Stimulated activated CD4-positive, alpha-beta T cell treated with anti-CD3 and anti-CD28 coated beads, Interleukin-1b, Interleukin-23, amount 100 ng/mL, for 48 hours (primary cell): ENCODE measurements at places on chromosomes 3 and 15.
A peak's percentile ranks its signal among the peaks of the same experiment; 100 is the strongest.

GRCh38 chr15:65209701-65210643 lies 1.3 kb downstream of the CILP start:
- no peak for DNase-seq

DNA sequence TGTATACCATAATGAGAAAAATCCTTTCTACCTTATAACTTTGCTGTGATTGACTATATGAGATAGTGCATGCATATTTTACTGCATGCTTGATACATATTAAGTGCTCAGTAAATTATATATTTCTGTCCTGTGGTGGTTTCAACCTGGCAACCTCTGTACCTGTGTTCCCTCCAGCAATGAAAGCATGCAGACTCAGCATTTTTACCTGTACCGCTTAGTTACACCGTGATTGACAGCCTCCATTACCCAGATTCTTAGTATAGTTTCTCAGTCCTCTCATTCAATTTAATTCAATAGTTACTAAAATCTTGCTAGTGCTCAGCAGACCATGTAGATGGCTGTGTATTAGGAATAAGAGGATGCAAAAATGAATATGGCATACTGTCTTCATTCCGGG lies 386.0 kb downstream of the EPHA6 start:
- no peak for DNase-seq

GRCh38 chr3:50157827-50158529 lies 2.9 kb downstream of the SEMA3F start:
- DNase-seq = no peak

DNA sequence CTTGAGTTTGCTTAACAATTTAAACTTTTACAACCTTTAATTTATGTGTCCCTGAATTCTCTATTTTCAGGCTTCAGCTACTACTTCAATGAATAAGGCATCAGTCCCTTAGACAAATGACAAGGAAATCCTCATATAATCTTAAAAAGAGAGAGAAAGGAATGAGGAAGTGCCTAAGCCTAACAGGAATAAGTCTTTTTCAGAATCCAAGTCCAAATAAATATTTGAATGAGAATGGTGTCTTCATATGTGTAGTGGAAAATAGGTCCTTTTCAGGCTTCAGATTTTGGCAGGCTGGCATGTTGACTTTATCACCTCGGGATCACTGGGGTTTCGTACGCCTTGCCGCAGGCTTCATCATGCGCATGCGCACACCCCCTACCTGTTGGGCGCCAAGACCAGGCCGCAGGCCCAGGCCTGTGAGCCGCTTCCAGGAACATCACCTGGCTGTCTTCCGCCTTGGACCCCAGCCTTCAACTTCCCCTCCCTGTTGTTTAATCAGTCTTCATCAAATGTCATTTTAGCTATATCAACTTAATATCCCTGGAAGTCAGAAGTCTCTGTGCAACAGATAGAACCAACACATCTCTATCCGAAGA lies 334.5 kb downstream of the SOX2 start:
- DNase-seq = no peak

DNA sequence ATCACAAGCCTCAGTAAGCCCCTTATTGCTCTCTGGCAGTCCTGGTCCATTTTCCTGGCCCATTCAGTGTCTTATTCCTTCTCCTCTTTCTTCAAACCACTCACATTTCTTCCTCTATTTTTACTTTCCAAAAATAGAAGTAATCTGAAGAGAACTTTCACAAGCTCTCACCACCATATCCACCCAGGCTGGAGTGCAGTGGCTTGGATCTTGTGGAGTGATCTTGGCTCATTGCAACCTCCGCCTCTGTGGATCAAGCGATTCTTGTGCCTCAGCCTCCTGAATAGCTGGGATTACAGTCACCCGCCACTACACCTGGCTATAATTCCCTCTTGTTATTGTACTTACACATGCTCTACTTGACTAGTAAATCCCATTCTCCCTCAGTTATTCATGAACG lies 16.8 kb downstream of the ARMC8 start:
- no peak for DNase-seq

DNA sequence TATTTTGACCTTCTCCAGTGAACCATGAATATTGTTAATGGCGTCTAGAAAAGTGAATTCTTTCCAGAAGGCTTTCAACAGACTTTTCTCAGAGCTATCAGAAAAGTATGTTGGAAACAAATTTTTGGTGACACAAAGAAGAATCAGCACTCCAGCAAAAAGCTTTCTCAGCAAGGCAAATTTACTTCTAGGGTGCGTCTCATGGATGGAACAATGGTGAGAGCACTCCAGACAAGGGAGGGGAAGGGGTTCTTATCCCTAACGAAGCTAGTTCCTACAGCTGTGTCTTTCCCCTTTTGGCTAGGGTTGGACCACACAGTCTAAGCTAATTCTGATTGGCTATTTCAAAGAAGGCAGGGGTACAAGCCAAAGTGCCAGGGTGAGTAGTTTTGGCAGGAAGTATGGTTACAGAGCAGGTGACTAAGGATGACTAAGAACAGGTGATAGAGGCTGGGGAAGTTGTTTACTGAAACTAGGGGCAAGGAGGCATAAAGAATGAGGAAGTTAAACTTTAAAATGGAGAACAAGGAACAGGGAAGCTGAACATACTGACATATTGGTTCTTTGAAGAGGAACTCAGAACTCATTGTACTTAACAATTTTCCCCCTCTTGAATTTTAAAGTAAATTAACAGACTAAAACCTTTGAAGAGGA lies 959.8 kb downstream of the NAALADL2 start:
- DNase-seq = no peak

- DNase-seq = no peak
These were observed 115.0 kb upstream of the VEPH1 start for GRCh38 chr3:157618075-157618760.

GRCh38 chr3:49339581-49339940 lies 292 bp downstream of the USP4 start:
- DNase-seq = no peak

DNA sequence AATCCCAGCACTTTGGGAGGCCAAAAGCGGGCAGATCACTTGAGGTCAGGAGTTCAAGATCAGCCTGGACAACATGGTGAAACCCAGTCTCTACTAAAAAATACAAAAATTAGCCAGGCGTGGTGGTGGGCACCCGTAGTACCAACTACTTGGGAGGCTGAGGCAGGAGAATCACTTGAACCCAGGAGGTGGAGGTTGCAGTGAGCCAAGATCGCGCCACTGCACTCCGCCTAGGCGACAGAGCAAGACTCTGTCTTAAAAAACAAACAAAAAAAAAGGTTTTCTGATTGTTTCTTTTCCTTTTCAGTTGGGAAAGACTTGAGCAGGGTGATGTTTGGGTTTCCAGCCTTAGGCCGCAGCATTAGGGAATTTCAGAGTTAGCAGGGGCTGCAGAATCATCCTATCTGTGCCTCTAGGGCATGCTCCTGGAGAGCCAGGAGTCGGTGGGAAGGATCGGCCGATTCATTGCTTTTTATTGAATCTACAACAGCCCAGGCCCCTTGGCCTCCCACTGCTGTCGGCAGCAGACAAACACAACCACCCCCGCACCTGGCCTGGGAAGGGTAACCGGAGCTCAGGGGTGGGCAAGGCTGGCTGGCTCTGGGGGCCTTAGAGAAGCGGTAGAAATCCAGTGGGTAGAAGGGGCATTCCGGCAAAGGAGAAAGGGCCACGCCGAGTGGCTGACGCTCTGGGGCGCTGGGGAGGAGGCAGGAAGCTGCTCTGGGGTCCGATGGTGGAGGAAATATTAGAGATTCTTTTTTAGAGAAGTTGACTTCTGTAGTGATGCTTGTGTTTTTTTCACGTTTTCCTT lies 6.3 kb downstream of the CHAC1 start:
- DNase-seq = no peak

DNA sequence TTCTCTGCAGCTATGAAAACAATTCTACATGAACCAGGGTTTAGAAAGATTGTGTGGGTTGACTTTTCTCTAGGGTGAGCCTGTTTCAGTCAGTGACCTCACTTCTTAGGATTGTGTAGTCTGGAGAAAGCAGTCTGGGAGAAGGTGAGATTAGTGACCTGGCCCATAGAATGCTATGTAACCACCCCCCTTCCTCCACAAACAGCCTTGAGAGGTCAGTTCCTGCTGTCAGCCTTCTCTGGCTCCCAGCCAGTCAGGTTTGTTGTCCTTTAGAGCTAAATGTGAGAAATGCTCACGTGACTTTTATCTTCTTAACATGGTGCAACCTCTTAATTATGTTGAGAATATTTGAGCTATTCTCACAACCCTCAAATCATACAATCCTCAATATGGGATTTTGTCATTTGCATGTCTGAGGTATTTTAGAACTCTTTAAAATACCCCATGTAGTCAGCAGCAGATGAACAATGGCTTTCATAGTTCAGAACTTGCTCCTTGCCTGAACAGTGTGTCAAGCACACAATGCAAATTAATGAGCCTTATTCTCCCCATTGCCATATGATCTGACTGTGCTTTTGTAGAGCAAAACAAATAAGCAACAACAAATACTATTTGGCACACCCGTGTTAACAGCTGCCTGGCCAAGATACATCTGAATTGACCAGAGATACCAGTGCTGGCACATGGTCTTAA lies 311.6 kb downstream of the CNTN6 start:
- DNase-seq = no peak

DNA sequence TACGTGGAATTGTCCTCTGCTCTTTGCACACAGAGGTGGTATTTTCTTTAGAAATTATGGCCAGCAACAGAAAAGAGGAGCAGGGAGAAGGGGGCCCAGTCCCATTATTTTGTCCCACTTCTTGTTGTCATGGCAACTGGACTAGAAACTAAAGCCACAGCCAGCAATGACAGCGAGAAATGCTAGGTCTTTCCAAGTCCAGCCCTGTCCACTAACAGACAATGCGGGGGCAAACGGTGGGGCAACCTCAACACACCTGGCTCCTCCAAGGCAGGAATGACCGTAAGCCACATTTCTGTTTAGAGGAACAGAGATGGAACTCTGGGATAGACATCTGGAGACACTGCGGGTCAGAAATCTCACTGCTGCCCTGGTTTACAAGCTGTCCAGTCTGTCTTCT lies 107.3 kb downstream of the RFTN1 start:
- DNase-seq = no peak

GRCh38 chr15:68512052-68512451 lies 66.7 kb upstream of the CORO2B start:
- DNase-seq = no peak

- DNase-seq = no peak
These were observed 87.8 kb downstream of the SEC22A start for GRCh38 chr3:123289391-123290106.

- no peak for DNase-seq
These were observed 81.2 kb upstream of the THBS1 start for GRCh38 chr15:39499681-39500080.

DNA sequence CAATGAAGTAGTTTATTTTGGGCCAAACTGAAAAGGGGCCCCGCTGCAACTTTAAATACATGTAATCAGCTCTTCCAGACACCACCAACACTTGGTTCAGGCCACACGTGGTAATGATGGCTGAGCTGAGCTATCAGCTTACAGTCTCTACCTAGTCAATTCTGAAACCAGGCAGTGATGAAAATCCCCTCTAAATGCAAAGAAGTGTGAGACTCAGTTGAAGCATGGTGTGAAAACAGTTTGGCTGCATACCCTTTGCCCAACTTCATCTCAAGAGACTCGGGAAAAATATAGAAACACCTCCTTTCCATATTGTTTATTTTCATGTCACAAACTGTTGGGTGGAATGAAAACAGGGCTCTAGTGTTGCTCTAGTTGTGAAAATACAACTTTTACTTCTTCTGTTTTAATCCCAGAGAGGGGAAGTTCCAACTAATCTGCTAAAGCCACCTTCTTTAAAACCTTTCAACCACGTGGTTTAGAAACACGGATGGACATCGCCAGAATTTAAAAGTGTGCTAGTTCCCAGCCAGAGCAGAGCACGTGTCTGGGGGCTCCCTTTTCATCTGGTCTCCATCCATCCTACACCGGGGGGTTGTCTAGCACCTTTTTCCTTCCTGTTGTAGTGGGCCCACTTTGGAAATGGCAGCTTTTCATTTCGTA lies 229.1 kb downstream of the EPHB1 start:
- DNase-seq = no peak

- no peak for DNase-seq
These were observed 248.3 kb upstream of the CCDC54 start for GRCh38 chr3:107128946-107129345.

- DNase-seq = peak; percentile 23
These were observed at the start of gene GNB4 for GRCh38 chr3:179451265-179452175. TSS of gene GNB4 (minus strand) at chr3:179451470. CDS start at chr3:179426200, 25,270 bp downstream.

GRCh38 chr15:85336880-85337279 lies 43.5 kb upstream of the AKAP13 start:
- no peak for DNase-seq

DNA sequence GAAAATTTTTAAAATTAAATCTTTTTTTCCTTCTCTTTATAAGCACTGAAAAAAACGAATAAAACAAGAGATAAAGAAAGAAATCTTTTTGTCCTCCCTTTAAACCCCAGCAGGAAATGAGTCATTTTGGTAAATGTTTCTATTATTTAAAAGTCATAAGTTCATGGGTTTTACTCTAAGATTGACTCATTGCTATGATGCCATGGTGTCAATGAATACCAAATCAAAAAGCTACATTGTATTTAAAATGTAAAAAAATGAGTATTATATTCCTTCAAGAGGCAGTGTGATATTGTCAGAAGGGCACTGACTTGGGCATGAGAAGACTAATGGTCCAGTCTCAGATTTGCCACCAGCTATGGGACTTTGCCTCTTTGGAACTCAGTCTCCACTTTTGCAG lies 303.4 kb upstream of the DNAJC19 start:
- DNase-seq = no peak

DNA sequence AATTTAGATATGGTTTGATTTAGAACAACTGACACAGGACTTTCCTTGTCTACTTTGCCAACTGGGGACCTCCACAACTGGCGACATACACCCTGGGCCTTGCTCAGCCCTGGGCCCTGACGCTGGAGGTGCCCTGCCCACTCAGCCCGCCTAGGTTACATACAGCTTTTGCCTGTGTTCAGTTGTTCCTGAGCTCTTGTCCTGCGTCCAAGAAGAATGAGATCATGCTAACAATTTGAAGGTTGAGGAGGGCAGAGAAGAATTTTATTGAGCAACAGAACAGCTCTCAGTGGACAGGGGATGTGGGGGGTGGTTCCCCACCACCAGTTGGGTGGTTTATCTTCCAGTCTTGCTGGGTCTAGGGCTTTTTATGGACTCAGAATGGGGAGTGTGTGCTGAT lies 67.9 kb downstream of the IQCH start:
- DNase-seq = no peak

DNA sequence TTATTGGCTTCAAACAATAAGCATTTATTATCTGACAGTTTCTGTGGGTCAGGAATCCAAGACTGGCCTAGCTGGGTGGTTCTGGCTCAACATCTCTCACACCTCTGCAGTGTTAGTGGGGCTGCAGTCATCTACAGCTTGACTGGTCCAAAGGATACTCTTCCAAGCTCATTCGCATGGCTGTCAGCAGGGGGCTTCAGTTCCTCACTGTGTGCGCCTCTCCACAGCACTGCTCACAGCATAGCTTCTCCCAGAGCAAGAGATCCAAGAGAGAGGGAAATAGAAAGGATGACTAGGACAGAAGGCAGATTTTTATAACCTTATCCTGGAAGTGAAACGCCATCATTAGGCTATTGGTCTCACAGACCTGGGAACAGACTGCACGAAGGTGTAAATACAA lies 64.2 kb downstream of the MAGI1 start:
- no peak for DNase-seq

- DNase-seq = no peak
These were observed 19.4 kb downstream of the NEK10 start for GRCh38 chr3:27349832-27350231.

- DNase-seq = no peak
These were observed 3.6 kb downstream of the CHSY1 start for GRCh38 chr15:101248274-101248673.
